Stimulated activated CD4-positive, alpha-beta T cell treated with anti-CD3 and anti-CD28 coated beads, Interleukin-1b, Interleukin-23, amount 100 ng/mL, for 24 hours (primary cell): ENCODE measurements at places on chromosomes 7 and 10.

- DNase-seq, result no peak
These were observed 729 bp upstream of the TAF3 start for GRCh38 chr10:7817576-7817975.

GRCh38 chr7:74013539-74014272, 14.3 kb upstream of the ELN start:
- no peak for DNase-seq

DNA sequence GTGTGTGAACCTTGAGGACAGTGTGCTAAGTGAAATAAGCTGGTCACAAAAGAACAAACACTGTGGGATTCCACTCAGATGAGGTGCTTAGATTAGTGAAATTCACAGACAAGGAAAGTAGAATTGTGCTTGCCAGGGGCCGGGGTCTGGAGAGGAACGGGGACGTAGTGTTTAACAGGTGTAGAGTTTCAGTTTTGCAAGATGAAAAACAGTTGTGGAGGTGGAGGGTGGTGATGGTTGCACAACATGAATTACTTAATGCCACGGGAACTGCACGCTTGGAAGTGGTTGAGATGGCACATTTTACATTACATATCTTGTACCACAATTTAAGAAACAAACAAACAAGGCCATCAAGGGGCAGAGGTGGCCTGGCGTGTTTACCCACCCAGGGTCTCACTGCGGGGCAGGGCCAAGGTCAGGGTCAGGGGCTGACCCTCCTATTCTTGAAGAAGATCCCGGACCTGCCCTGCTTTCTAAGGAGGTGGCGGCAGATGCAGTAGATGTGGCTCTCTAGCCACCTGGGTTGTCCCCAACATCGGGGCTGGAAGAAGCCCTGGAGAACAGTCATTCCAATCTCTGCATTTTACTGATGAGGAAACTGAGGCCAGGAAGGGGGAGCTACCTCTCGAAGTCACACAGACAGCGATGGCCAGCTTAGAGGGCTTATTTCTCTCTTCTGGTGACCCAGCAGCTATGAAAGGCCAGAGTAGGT, 91.5 kb upstream of the LRRC4 start:
- DNase-seq, result no peak

GRCh38 chr10:77949167-77949566, 22.6 kb upstream of the DLG5 start:
- DNase-seq, result no peak

DNA sequence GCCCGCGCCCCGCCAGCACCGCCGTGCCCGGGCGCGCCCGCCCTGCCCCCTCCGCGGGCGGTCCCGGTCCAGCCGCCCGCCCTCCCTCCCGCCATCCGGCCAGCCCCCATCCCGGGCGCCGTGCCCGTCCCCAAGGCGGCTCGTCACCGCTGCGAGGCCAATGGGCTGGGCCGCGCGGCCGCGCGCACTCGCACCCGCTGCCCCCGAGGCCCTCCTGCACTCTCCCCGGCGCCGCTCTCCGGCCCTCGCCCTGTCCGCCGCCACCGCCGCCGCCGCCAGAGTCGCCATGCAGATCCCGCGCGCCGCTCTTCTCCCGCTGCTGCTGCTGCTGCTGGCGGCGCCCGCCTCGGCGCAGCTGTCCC, at the start of gene HTRA1:
Gene HTRA1 (plus strand): TSS at position 187 of the 362 bp plus-strand sequence. CDS start 100 bp downstream, at position 287.
- DNase-seq, result no peak

GRCh38 chr10:16156681-16157080, 280.1 kb upstream of the PTER start:
- no peak for DNase-seq

- no peak for DNase-seq
These were observed 20.5 kb downstream of the PIP4K2A start for GRCh38 chr10:22693860-22694259.

DNA sequence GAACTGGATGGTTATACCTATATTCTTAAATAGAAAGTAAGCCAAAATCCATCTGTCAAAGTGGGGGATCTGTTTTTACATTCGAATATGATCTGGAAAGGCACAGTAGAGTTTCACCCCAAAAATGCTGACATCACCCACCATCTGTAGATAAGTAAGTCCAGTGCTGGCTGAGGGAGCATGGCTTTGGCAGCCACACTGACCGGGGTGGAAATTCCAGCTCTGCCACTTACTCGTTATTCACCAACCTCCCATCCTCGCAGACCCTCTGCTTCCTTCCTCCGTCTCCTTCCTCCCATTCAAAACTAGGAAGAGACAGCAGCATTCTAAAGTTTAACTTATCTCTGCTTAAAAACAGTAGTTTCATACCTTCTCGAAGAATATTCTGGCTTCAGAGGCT, 84.9 kb upstream of the GATA3 start:
- no peak for DNase-seq

- DNase-seq, result no peak
These were observed 227.2 kb downstream of the RELN start for GRCh38 chr7:103762065-103762760.

DNA sequence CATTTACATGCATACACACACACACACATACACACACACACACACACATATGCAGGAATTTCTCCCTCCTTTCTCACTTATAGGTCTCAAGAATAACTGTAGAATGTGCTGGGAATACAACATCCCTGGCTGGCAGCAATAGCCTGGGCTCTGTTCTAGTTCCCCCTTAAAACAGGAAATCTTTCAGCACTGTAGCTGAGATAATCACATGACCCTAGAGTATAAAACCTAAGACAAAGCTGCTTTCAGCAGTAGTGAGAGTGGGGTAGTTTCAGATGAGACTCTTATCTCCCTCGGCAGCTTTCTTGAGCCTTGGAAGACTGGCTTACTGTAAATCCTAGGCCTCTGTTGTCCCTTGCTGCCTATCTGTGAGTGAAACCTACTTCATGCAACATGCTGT, 137.4 kb upstream of the AKR1E2 start:
- no peak for DNase-seq

- no peak for DNase-seq
These were observed 250.3 kb upstream of the NFE2L3 start for GRCh38 chr7:25901658-25902057.

DNA sequence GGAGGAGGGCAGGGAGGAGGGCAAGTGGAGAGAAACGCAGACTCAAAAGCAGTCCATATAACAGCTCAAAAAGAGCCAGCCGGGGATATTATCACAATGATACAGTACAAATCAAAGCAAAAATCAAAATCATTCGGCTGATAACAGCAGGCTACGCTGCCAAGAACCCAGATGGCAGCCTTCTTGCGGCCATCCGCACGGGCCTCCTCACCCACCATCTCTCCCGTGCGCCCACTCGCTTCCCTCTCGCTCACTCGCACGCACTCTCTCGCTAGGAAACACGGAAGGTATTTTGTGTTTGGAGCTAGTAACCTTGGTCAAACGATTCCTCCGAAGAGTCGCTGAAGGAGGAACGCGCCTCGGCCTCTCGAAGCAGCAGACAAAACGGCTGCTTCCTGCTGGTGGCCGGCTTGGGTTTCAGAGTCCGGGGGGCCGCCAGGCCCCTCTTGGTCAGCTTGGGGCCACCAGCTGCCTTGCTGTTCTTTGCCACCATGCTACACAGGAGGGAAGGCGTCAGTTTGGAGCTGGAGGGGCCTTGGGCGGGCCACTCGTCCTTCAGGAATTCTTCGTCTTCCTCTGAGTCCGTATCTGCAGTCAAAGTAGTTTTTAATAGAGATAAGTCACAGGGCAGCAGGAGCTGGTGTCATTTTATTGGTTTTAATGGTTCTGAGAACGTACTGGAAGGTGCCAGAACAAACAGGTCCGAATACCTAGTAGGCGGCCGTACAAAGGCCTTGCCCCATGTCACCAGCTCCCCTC, 68.9 kb downstream of the SLC29A4 start:
- DNase-seq, result no peak
